ENCODE measurements at places on chromosomes 4 and X.

DNA sequence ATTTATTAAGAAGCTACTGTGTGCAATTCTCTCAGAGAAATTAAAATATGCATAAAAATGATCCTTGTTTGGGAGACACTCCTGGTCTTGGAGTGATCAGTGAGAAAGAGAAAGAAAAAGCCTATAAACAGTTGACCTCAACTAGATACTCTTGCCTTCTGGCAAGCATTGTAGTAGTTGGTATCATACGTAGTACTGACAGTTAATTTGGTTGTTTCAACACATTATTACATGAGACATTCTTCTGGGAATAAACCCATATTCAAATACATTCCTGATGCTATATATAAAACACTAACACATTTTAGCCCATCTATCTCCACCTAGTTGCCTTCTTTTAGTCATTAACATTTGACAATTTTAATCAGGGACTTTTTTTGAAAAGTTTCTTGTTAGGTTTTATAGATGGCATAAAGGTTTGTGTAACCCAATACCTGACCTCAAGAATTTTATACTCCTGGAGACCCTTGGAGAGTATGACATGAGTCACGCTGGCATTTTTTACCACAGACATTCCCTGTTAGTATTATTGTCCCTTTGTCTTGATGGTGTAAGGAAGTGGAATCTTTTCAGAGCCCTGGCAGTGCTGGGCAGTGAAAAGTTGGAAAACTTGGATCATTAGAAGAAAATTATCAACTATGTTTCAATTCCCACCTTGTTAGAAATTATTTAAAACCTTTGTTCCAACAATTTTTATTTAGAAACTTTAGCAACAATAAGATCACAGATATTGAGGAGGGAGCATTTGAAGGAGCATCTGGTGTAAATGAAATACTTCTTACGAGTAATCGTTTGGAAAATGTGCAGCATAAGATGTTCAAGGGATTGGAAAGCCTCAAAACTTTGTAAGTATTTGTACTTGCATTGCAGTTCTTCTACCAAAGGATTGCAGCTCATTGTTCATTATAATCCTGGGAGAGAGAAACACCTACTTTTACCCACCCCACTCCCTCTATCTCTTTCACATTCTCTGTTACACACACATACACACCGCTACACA lies 167.1 kb upstream of the PACRGL start:
- H3K27me3 ChIP-seq: no peaks in the 10 kb centered on the region
- no peak for DNase-seq
- H3K27ac ChIP-seq: no peak overlapping the region
- peaks cover 6% of the 10 kb centered on the region for H3K36me3 ChIP-seq

DNA sequence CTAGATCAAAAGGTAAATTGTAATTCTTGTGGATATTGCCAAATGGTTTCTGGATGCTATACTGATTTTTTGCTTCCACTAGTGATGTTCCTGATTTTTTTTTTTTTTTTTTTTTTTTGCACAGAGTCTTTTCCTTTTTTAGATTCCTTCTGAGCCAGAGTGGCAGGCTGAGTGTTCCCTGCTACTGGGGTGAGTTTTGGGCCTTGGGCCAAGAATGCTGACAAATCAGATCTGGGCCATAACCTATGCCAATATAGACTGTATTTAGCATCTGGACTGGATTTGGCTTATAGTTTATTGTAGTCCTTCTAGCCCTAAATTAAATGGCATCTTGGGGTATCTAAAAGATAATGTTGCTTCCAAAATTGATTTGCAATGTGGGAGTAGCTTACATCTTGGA lies 52.8 kb downstream of the REPS2 start:
- H3K4me1 ChIP-seq: no peaks in the 10 kb centered on the region
- H3K4me3 ChIP-seq: no peak overlapping the region
- H3K36me3 ChIP-seq: no peaks in the 10 kb centered on the region
- H3K27ac ChIP-seq: no peak overlapping the region

- H3K36me3 ChIP-seq: no peaks in the 10 kb centered on the region
- H3K27me3 ChIP-seq: no peaks in the 10 kb centered on the region
- DNase-seq: no peak
- no peak overlapping the region for H3K4me3 ChIP-seq
- H3K27ac ChIP-seq: no peak overlapping the region
Observed at GRCh38 chr4:22957774-22958309, 265.1 kb downstream of the GBA3 start.

- no peaks in the 10 kb centered on the region for H3K27me3 ChIP-seq
- no peaks in the 10 kb centered on the region for H3K36me3 ChIP-seq
- no peak overlapping the region for H3K4me3 ChIP-seq
- H3K4me1 ChIP-seq: no peaks in the 10 kb centered on the region
- DNase-seq: no peak
Observed at GRCh38 chrX:84123585-84123984, 64.4 kb downstream of the RPS6KA6 start.

- no peaks in the 10 kb centered on the region for H3K36me3 ChIP-seq
- no peak for DNase-seq
- H3K4me3 ChIP-seq: no peak overlapping the region
- no peak overlapping the region for H3K27ac ChIP-seq
- H3K27me3 ChIP-seq: no peaks in the 10 kb centered on the region
Observed at GRCh38 chr4:126552321-126552720, 1080.4 kb upstream of the INTU start.

DNA sequence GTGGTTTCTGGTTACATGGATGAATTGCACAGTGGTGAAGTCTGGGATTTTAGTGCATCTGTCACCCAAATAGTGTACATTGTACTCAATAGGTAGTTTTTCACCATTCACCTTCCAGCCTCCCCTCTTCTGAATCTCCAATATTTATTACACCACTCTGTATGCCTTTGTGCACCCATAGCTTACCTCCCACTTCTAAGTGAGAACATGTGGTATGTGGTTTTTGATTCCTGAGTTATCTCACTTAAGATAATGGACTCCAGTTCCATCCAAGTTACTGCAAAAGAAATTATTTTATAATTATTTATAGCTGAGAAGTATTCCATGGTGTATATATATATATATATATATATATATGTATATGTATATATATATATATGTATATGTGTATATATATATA lies 155.8 kb downstream of the HHIP start:
- no peaks in the 10 kb centered on the region for H3K4me1 ChIP-seq
- H3K4me3 ChIP-seq: no peak overlapping the region

- no peak overlapping the region for H3K27ac ChIP-seq
- H3K4me3 ChIP-seq: no peak overlapping the region
- no peaks in the 10 kb centered on the region for H3K36me3 ChIP-seq
- no peak for DNase-seq
- H3K27me3 ChIP-seq: no peaks in the 10 kb centered on the region
Observed at GRCh38 chr4:81482326-81482725, 10.6 kb upstream of the RASGEF1B start.

- H3K4me1 ChIP-seq: peaks cover 18% of the 10 kb centered on the region
- no peak for DNase-seq
- no peaks in the 10 kb centered on the region for H3K36me3 ChIP-seq
- no peak overlapping the region for H3K4me3 ChIP-seq
- peak overlapping the region; percentile 12 for H3K27ac ChIP-seq
Observed at GRCh38 chrX:74251006-74251930, 52.7 kb upstream of the ZCCHC13 start.

GRCh38 chrX:110284159-110284558 lies 33.7 kb downstream of the AMMECR1 start:
- no peaks in the 10 kb centered on the region for H3K4me1 ChIP-seq
- H3K4me3 ChIP-seq: no peak overlapping the region
- H3K27me3 ChIP-seq: no peaks in the 10 kb centered on the region
- H3K36me3 ChIP-seq: no peaks in the 10 kb centered on the region
- H3K27ac ChIP-seq: no peak overlapping the region

DNA sequence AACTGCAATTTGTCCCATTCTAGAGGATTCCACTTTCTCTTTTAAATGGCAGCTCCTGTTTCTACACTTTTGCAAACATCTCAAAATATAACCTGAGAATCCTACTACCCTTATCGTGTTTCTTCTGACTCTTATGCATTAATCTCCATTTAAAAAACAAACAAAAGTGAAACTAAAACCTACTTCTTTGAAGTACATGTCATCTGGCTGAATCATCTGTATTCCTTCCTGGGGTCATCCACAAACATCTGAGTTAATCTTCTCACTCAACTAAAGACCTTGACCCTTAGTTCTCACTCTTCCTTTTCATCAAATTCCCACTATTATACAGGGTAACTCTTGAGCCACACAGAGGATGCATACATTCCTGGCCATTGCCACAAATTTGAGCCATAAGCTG lies 584.8 kb downstream of the PPARGC1A start:
- no peaks in the 10 kb centered on the region for H3K4me1 ChIP-seq
- no peak overlapping the region for H3K4me3 ChIP-seq
- no peaks in the 10 kb centered on the region for H3K36me3 ChIP-seq
- no peaks in the 10 kb centered on the region for H3K27me3 ChIP-seq
- DNase-seq: no peak

DNA sequence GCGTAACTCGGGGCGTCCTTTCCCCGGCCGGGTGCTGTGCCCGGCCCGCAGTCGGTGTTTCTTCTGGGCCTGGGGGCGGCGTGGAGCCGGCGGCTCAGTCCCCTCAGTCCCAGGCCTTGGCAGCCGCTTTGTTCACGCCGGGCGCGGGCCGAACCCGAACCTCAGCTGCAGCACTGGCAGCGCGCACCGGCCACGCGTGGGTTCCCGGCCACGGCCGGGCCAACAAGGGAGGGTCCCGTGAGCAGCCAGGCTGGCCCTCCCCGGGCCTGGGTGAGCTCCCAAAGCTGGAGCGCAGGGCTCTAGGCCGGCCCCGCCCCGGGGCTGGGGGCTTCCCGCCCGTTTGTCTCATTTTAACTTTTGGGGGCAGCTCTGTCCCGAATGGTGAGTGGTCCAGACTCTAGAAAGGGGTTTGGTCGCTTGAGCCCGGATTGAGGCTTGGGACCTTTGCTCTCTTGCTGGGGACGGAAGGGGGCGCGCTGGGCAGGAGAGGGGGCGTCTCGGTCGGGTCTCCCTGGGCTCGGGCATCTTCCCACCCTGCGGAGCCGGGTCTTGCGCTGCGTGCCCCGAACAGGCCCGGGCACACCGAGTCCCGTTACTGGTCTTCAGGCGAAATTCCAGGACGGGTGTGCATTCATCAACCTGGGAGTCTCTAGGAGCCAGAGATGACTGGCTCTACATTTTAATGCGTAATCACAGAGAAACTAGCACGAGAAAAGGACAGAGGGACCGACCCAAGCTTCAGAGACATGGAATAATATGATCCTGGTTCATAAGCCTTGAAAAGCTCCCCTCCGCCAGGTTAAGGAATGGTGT lies 177.1 kb downstream of the CBR4 start:
- peak; percentile 56 for DNase-seq
- H3K27me3 ChIP-seq: no peaks in the 10 kb centered on the region
- peak overlapping the region; percentile 98 for H3K27ac ChIP-seq
- H3K4me1 ChIP-seq: peaks cover 17% of the 10 kb centered on the region
- peak overlapping the region; percentile 80 for H3K4me3 ChIP-seq

- H3K27ac ChIP-seq: no peak overlapping the region
- no peaks in the 10 kb centered on the region for H3K27me3 ChIP-seq
- H3K4me1 ChIP-seq: no peaks in the 10 kb centered on the region
- no peaks in the 10 kb centered on the region for H3K36me3 ChIP-seq
- H3K4me3 ChIP-seq: no peak overlapping the region
Observed at GRCh38 chr4:138967313-138967712, 48.3 kb upstream of the NOCT start.

- H3K27me3 ChIP-seq: no peaks in the 10 kb centered on the region
- H3K36me3 ChIP-seq: no peaks in the 10 kb centered on the region
- DNase-seq: peak; percentile 74
- H3K27ac ChIP-seq: peak overlapping the region; percentile 98
- H3K4me1 ChIP-seq: no peaks in the 10 kb centered on the region
- peak overlapping the region; percentile 90 for H3K4me3 ChIP-seq
Observed at GRCh38 chrX:139932073-139932900, 566 bp downstream of the ATP11C start.

DNA sequence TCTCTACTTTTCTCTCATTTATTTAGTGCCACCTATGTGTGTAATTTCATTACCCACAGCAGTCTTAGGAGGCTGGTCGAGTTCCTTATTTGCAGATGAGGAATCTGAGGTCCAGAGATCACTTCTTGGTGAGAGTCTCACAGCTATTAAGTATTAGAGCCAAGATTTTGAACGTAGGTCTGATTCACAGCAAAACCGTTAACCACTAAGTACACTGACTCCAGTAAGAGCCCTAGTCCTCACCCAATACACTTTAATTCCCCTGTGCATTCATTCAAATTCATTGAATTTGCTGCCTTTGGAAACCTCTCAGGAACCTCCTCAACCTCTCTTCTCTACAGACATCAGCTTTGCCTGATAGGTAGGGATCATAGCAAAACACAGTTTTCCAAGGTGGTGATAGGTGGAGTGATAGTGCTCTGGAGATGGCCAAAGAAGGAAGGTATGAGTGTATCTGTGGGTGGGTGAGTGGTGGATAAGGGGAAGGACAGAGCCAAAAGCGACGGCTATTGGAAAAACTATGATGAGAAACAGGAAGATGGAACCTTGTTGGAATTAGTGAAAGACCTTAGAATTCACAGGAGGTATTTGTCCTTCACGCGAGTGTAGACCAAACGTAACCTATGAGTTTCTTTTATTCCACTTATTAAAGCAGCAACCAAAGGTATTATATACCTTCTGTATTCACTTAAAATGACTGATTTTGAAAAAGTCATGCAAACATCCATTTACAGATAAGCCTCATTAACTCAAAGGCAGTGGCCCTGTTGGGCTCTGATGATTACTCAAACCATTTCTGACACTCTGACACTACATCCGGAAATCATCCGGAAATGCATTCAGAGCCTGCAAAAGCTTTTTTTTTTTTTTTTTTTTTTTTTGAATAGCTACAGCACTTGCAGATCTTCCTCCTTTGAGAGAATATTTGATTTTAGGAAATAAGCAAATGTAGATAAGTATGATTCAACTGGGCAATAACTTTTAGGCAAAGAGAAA lies 6.3 kb downstream of the FMR1 start:
- no peaks in the 10 kb centered on the region for H3K36me3 ChIP-seq
- H3K27ac ChIP-seq: no peak overlapping the region
- DNase-seq: no peak
- H3K4me1 ChIP-seq: peaks cover 6% of the 10 kb centered on the region
- H3K27me3 ChIP-seq: no peaks in the 10 kb centered on the region

DNA sequence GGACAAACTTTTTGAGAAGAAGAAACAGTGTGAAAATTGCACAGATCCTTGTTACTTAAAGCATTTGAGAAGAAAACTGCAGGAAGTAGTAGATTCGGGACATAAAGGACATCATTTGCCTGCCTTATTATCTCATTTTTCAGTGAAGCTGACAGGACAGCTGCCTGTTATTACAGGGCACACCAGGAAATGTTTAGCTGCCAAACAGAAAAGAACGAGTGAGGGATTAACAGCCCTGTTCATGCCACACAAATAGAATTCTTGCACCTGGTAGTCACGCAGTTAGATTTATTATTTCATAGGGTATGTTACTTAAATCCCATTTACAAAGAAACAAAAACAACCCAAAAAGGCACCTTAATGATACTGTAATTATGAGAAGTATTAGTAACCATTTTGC lies 100.6 kb downstream of the CHIC2 start:
- peaks cover 12% of the 10 kb centered on the region for H3K4me1 ChIP-seq
- no peaks in the 10 kb centered on the region for H3K27me3 ChIP-seq

GRCh38 chr4:137238456-137239162 lies 293.7 kb downstream of the PCDH18 start:
- H3K27ac ChIP-seq: no peak overlapping the region
- no peak for DNase-seq
- H3K27me3 ChIP-seq: no peaks in the 10 kb centered on the region
- no peaks in the 10 kb centered on the region for H3K36me3 ChIP-seq
- H3K4me1 ChIP-seq: no peaks in the 10 kb centered on the region

All from tibial artery (tissue), 4 donors.